ENCODE measurements at places on chromosomes 13 and 19. TPM values are rescaled to one million over a fixed set of nuclear protein-coding genes. Genes with fewer than 3 reads are reported as not detected.

GARIN5A gene
- 0.53 TPM for polyA plus RNA-seq

IL27RA gene
- 58.3 TPM for polyA plus RNA-seq

CEACAM16 gene
- polyA plus RNA-seq: not detected

KLK8 gene
- not detected for polyA plus RNA-seq

LYL1 gene
- 90.1 TPM for polyA plus RNA-seq

EEF2 gene
- 1,056 TPM for polyA plus RNA-seq

IGFL2 gene
- not detected for polyA plus RNA-seq

Measured in IgD-negative memory B cell (primary cell).